ENCODE measurements at places on chromosomes 1 and 21.

DNA sequence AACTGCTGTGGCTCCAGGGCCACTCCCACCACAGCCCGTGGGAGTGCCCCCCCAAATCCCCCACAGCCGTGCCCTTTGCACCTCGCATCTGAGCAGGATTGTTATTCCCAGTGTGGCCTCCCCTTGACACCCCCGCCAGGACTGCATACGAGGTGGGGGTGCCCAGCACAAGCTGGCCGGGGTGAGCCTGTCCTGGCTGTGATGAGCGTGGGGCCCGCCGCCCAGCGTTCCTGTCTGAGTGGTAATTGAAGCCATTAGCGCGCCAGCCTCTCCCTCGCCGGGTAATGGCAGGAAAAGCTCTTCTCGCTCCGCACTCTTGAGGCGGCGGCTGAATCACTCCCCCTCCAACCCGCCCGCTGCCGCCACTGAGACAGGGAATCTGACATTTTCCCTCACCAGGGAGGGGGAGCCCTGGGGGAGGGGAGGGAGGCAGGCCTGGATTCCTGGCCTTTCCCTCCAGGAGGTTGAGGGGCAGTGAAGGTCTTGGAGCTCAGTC, 27.7 kb downstream of the PTPRF start:
- no peak overlapping the region for H3K4me3 ChIP-seq
- H3K27ac ChIP-seq: no peak overlapping the region
- DNase-seq: no peak
- no peaks in the 10 kb centered on the region for H3K4me1 ChIP-seq
- peaks cover 16% of the 10 kb centered on the region for H3K36me3 ChIP-seq
- H3K27me3 ChIP-seq: no peaks in the 10 kb centered on the region

GRCh38 chr1:15420853-15421465, 11.3 kb downstream of the EFHD2 start:
- peaks cover 33% of the 10 kb centered on the region for H3K36me3 ChIP-seq
- peaks cover 40% of the 10 kb centered on the region for H3K4me1 ChIP-seq
- no peak overlapping the region for H3K4me3 ChIP-seq
- no peak for DNase-seq

- no peaks in the 10 kb centered on the region for H3K36me3 ChIP-seq
- H3K27me3 ChIP-seq: no peaks in the 10 kb centered on the region
- no peaks in the 10 kb centered on the region for H3K4me1 ChIP-seq
- no peak overlapping the region for H3K27ac ChIP-seq
- no peak for DNase-seq
Measured at GRCh38 chr1:100377590-100378361, 25.5 kb downstream of the CDC14A start.

GRCh38 chr1:57067863-57068262, 102.0 kb upstream of the C8B start:
- no peak overlapping the region for H3K4me3 ChIP-seq
- H3K27ac ChIP-seq: no peak overlapping the region
- no peaks in the 10 kb centered on the region for H3K36me3 ChIP-seq
- no peak for DNase-seq
- peaks cover 5% of the 10 kb centered on the region for H3K27me3 ChIP-seq

DNA sequence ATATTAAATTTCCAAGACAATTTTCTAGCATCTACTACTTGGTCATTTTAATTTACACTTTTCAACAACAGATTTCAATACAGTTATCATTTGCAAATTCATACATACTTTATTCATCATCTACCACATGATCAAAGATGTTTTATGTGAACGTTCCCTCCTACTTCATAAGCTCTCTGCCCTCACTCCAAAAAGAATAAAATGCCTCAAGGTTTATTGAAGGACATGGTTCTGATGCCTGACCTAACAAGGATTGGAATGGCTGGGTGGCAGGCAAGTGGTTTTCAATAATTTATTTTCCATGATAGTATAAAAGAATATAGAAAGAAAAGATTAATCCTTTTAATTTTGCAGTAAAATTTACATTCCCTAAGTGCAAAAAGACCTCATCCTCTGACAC, 5.4 kb downstream of the CDKN2C start:
- peaks cover 12% of the 10 kb centered on the region for H3K4me1 ChIP-seq
- H3K36me3 ChIP-seq: peaks cover 13% of the 10 kb centered on the region
- no peak for DNase-seq
- H3K27me3 ChIP-seq: no peaks in the 10 kb centered on the region

DNA sequence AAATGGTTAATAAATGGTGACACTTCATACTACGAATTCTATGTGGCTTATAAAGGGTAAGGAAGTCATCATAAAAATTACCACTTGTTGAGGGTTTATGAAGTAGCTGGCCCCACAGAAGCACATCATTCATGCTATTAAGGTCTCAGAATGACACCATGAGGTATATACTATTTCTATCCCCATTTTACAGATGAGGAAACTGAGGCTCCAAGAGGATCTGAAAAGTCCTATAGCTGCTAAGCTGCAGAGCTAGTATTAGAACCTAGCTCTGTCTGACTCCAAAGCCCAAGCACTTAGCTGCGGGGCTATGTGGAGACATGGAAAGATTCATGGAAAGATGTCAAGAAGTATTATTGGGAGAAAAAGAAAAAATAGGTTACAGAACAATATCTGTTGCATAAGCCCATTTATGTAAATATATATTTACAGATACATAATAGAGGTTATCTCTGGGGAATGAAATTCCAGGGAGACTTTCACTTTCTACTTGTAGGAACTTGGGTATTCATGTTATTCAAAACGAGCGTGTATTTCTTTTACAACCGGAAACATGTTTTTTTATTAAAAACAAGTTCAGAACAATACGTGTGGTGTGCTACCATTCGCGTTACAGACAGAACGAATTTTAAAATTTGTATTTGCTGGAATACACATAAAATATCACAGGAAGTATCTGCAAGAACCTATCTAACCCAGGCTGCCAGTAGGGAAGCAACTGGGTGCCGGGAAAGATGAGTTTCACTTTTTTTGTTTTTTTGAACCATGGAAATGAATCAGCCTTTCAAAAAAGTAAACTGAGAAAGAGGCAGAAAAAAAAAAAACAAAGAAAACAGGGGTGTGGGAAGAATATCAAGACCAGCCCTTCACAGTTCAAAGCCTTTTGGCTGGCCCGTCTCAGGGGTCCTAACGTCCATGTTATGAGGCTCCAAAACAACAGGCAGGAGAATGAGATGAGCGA, 13.4 kb downstream of the SPOCD1 start:
- no peak for DNase-seq
- H3K27ac ChIP-seq: no peak overlapping the region
- H3K4me1 ChIP-seq: peaks cover 6% of the 10 kb centered on the region

DNA sequence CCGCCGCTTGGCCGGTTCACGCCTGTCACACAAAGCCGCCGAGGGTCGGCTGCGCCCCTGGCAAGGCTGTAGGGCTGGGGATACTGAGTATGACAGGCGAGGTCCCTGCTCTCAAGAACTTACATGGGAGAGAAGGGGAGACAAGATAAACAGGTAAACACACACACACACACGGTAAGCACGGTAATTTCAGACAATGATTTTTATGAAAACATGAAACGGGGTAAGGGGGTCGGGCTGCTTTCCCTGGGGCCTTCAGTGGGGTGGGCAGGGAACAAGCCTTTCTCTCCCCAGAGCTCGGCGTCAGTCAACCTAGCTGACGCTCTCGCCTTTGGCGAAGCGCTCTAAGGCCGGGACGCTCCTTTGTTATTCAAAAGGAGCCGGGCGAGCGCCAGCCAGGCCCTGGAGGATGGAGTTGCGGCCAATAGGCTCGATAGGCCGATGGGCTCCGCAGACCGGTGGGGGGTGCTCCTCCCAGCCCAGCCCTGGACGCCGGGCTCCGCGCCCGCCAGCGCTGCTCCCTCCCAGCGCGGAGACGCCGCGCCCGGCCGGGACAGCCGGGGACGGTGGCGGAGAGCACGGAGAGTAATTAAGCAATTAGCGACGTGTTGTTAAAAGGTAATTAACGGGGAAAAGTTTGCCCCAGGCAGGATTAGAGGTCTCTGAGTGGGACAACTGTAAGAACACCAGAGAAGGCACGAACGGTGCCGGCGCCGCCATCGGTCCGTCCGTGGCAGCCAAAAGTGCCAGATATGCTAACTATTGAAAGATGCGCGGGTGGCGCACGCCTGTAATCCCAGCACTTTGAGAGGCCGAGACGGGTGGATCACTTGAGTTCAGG, 950 bp upstream of the INKA2 start:
- peaks cover 26% of the 10 kb centered on the region for H3K4me1 ChIP-seq
- DNase-seq: peak; percentile 83
- peak overlapping the region; percentile 91 for H3K27ac ChIP-seq
- H3K36me3 ChIP-seq: no peaks in the 10 kb centered on the region
- H3K4me3 ChIP-seq: peak overlapping the region; percentile 75

GRCh38 chr1:65393347-65393746, 27.1 kb upstream of the LEPR start:
- DNase-seq: no peak
- no peak overlapping the region for H3K4me3 ChIP-seq
- H3K4me1 ChIP-seq: no peaks in the 10 kb centered on the region
- no peaks in the 10 kb centered on the region for H3K36me3 ChIP-seq
- H3K27ac ChIP-seq: no peak overlapping the region

- H3K27ac ChIP-seq: no peak overlapping the region
- no peaks in the 10 kb centered on the region for H3K27me3 ChIP-seq
- peaks cover 7% of the 10 kb centered on the region for H3K4me1 ChIP-seq
- H3K36me3 ChIP-seq: peaks cover 64% of the 10 kb centered on the region
- H3K4me3 ChIP-seq: no peak overlapping the region
Measured at GRCh38 chr1:88813471-88813870, 77.9 kb downstream of the GTF2B start.

GRCh38 chr1:93616996-93617669, 64.5 kb downstream of the BCAR3 start:
- no peaks in the 10 kb centered on the region for H3K27me3 ChIP-seq
- no peak for DNase-seq
- H3K4me1 ChIP-seq: peaks cover 35% of the 10 kb centered on the region

DNA sequence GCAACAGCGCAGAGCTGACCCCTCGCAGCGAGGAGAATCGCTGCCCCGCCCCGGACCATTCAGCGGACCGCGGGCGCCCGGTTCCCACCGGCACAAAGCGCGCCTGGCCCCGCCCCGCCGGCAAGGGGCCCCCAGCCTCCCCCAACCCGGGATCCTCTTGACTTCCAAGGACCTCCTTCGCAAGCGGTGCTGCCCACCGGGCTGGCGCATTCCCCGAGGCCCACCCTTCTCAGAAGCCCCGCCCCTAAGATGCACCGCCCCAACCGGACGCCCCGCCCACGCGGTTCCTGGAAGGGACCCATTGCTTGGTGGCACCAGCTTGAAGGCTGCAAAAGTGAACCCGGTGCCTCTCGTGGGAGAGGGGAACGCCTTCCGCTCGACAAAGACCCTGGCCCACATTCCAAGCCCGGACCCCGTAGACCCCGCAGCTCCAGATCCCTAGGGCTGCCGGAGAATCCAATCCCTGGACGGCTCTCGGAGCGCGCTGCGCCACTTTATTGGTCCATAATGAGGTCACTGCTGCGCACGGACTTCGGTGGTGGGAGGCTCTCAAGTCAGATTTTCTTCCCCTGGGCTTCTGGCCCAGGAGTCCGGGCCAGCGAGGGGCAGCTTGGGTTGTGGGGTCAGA, 2.0 kb downstream of the HES3 start:
- H3K4me3 ChIP-seq: no peak overlapping the region
- no peak overlapping the region for H3K27ac ChIP-seq
- H3K36me3 ChIP-seq: no peaks in the 10 kb centered on the region
- peak; percentile 48 for DNase-seq
- peaks cover 4% of the 10 kb centered on the region for H3K4me1 ChIP-seq
- H3K27me3 ChIP-seq: peaks cover 17% of the 10 kb centered on the region

DNA sequence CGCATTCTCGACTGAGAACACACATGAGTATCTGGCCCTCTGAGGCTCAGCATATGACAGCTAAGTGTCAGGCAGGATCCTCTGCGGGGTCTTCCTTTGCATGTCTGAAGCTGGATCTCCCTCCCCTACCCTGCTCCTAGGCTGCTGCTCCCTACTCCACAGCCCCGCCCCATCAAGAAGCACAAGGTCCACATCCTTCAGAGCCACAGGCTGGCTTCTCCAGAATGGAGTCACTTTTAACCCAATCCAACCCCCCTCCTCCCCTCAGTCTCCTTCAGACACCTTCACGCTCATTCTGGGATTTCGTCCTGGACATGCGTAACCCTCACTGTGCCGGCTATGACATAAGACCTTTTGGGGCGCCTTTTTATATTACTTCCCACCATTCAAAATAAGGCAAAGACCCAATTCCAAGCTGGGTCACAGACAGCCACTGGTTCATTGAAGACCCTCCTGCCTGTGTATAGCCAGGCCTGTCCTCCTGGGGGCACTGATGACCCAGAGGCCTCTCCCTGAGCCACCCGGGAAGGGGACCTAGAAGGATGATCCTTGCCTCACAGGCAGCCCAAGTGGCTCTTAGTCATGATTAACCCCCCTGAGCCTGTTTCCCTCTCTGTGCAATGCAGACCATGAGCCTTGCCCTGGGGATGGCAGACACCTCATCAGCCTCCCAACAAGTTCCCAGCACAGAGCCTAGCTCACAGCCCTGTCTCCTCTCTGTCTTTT, 4.7 kb downstream of the ADGRB2 start:
- no peaks in the 10 kb centered on the region for H3K36me3 ChIP-seq
- H3K4me1 ChIP-seq: peaks cover 34% of the 10 kb centered on the region
- no peak overlapping the region for H3K4me3 ChIP-seq
- H3K27me3 ChIP-seq: peaks cover 6% of the 10 kb centered on the region
- no peak for DNase-seq
- H3K27ac ChIP-seq: no peak overlapping the region

DNA sequence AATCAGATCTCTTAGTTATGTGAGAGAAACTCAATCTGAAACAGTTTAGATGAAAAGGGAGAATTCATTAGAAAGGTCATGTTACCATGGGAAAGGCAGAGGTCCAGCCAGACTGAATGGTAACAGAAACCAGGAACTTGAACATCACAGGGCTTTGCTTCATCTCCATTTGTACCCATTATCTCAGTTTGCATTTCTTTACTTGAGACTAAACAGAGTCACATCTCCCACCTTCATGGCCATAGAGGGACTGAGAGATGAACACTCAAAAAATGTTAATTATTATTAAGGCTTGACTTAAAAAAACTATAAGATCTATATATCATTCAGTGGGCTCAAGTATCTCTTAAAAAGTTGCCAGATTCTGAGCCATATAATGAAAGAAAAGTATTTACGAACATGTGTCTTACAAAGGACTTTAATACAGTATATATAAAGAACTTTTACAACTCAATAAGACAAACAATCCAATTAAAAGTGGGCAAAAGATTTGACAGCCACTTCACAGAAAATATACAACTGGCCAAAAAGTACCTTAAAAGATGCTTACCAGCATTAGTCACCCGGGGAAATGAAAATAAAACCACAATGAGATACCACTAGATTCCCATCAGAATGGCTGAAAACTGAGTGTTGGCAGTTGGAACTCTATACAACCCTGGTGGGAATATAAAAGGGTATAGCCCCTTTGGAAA, 13.2 kb downstream of the KYAT3 start:
- no peak for DNase-seq
- H3K4me1 ChIP-seq: no peaks in the 10 kb centered on the region
- H3K36me3 ChIP-seq: peaks cover 20% of the 10 kb centered on the region
- H3K27me3 ChIP-seq: no peaks in the 10 kb centered on the region
- no peak overlapping the region for H3K27ac ChIP-seq

- H3K27ac ChIP-seq: peak overlapping the region; percentile 92
- H3K4me3 ChIP-seq: peak overlapping the region; percentile 94
- peaks cover 51% of the 10 kb centered on the region for H3K4me1 ChIP-seq
- no peak for DNase-seq
Measured at GRCh38 chr1:212951126-212951946, 995 bp downstream of the VASH2 start.
